Psoas muscle (tissue), 8 donors: ENCODE measurements at places on chromosomes 5 and 9. TPM values are rescaled to one million over a fixed set of nuclear protein-coding genes. Genes with fewer than 3 reads are reported as not detected.

DNA sequence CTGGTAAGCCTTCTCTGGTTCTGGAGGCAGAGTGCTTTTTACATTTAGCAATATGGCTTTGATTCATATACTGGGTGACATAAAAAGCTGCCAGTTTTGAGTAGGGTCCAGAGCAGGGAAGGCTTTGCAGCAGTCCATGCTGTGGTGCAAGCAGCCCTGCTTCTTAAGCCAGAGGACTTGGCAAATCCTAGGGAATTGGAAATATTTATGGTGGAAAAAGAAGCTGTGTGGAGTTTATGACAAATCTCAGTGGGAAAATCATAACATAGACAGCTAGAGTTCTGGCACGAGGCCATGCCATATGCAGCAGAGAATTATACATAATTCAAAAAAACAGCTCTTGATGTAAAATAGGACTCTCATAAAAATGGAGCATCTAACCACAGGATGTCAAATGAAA lies 536.4 kb downstream of the RASEF start:
- DNase-seq: no peak

GRCh38 chr5:72137826-72138409 lies 30.6 kb downstream of the MAP1B start:
- no peak for DNase-seq

DNA sequence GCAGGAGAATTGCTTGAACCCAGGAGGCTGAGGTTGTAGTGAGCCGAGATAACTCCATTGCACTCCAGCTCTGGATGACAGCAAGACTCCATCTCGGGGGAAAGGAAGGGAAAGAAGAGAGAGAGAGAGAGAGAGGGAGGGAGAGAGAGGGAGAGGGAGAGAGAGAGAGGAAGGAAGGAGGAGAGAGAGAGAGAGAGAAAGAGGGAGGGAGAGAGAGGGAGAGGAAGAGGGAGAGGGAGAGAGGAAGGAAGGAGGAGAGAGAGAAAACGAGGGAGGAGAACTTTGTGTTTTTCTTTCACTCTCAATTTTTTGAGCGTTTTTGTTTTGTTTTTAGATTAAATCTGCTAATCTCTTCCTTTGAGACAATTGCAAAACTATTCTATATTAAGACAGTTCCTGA lies 46.9 kb downstream of the SPEF2 start:
- DNase-seq: no peak

FCN2 gene
- 0.07 TPM for polyA plus RNA-seq

EIF4E1B gene
- 0.04 TPM for polyA plus RNA-seq

STOM gene
- 62.2 TPM for polyA plus RNA-seq

WASHC1 gene
- 13.0 TPM for polyA plus RNA-seq

SPATA31C1 gene
- not detected for polyA plus RNA-seq

GABRG2 gene
- polyA plus RNA-seq: 0.03 TPM

NIM1K gene
- 0.10 TPM for polyA plus RNA-seq
